Stimulated activated CD8-positive, alpha-beta memory T cell treated with anti-CD3 and anti-CD28 coated beads, Interleukin-15, amount 100 ng/mL, for 24 hours (primary cell): ENCODE measurements at places on chromosomes 11 and 22.

DNA sequence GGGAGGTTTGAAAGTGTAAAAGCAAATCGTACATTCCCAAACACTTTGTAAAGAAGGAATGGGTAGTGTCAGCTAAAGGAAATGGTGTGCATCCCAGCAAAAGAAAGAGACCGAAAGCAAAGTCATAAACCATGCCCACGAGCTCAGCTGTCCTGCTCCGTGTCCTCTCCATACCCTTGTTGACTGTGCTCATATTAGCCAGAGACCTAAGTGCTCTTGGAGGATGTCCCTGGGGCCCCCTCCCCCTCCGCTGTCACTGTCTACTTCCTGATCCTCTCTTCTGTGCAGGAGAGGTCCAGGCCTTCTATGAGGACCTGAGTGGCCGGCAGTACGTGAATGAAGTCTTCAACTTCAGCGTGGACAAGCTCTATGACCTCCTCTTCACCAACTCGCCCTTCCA lies 46.1 kb downstream of the SCN3B start:
- no peak for DNase-seq

DNA sequence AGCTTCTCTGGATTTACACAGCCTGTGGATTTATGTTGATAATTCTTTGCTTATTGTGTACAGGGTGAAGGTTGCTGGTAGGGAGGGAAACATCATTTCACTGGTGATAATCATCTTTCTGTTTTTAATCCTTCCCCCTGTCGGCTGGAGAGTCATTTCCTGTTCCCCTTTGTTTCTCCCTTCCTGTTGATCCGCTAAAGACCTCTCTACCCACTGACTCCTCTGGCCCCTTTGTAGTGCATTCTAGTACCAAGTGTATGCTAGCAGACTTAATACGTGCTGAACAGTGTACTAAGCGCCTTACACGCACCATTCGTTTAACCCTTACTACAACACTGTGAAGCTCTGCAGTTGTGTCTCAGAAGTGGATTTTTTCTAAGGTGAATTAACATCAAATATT lies 19.0 kb upstream of the OR9Q1 start:
- no peak for DNase-seq

DNA sequence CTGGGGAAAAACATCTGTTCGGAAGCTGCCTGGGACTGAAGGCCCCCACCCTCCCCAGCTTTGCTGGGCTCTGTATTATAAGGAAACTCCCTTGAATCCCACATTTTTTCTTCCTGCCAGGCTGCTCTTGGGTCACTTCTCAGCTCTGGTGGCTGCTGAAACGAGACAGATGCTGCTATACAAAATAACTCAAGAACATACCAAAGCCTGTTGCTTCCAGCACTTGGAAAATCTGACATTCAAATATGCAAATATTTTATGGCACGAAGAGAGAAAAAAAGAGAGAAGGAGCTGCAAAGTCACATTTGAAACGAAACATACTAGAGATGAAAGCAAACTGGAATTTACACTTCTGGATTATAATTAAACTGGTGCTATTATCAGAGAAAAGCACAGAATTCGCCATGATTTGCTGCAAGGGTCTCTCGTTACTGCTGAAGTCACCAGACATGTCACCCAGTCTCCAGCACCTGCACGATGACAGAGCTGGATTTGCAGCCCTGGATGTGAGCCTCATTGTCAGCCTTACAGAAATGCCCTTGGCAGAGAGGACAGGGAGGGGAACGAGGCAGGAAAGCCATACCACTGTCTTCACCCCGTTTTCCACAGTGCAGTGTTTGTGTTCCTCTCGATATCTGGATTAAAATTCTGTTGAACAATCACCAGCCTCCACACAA lies 47.9 kb upstream of the IGSF9B start:
- DNase-seq: no peak

DNA sequence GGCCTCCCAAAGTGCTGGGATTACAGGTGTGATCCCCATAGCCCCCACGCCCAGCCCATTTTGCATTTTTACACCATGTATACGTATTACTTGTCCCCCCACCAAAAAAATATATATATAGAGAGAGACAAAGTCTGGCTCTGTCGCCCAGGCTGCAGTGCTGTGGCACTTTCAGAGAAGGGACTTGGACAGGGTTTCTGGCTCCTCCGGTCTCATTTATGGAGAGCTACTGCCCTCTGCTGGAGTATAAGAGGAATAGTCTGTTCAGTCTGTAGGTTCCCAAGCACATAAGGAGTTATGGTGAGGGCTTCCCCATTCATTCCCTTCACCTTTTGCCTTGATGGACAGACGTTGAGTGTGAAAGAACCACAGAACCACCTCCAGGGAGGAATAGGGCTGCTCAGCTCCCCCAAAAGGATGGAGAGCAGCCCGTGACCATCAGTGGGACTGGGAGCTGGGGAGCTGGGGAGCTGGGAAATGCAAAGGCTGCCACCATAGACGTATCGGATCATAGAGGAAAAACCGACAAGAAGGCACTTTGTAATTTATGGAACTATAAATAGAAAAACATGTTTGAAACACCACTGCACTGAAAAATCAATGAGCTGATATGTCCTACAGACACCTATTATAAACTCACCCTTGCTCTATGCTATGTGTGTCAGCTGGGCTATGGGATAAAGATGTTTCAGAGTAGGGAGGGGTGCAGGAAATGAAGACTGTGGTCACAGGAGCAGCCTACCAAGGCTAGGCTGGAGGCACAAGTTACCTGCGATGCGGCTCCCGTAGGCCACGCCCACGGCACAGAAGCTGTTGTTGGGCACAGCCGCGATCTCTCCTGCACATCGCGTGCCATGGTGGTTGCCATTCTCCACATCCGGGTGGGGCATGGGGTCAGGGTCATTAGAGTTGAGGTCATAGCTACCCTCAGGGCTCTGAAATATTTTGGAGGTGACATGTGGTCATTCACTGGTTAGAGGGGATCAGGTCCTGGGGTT lies 5.2 kb downstream of the PCSK7 start:
- DNase-seq: no peak

DNA sequence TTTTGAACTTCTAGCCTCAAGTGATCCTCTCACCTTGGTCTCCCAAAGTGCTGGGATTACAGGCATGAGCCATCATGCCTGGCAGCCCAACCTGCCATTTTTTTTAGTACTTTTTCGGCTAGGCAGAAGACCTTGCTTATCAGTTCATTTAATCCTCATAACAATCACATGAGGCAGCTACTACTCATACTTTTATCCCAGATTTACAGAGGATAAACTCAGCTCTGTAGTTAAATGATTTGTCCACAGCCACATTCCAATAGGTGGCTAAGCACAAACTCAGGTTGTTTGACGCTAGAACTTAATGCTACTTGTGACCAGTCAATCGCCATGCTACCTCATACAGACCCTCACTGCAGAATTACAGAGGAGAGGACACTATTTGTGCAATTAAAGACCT lies 28.1 kb downstream of the SBF2 start:
- DNase-seq: no peak
